ENCODE measurements at places on chromosomes 16 and 17. TPM values are rescaled to one million over a fixed set of nuclear protein-coding genes. Genes with fewer than 3 reads are reported as not detected.

DNA sequence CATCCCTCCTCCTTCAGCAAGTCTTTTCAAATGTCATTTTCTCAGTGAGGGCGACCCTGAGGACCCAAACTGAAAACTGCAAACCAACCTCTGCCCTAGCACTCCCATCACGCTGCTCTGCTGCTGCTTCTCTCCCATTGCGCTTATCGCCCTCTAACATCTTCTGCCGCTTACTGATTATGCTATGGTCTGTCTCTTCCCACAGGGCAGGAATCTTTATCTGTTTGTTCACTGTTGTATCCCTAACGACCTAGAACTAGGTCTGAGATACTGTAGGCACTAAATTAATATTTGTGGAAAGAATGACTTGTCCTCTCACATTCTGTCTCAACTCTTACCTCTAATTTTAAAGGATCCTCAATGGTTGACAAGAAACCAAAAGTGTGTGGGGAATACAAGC is 12.5 kb downstream of the ZSCAN32 start:
- DNase-seq: no peak

GRCh38 chr17:59620064-59620359 is 317 bp downstream of the CLTC start:
- no peak for DNase-seq

GRCh38 chr16:85514295-85514597 is 98.9 kb upstream of the GSE1 start:
- DNase-seq: no peak

- DNase-seq: no peak
Measured at GRCh38 chr16:85374571-85374872, 238.6 kb upstream of the GSE1 start.

- no peak for DNase-seq
Measured at GRCh38 chr17:64544742-64545141, 38.0 kb downstream of the CEP95 start.

GRCh38 chr16:10667239-10667638 is 27.5 kb downstream of the TEKT5 start:
- DNase-seq: no peak

DNA sequence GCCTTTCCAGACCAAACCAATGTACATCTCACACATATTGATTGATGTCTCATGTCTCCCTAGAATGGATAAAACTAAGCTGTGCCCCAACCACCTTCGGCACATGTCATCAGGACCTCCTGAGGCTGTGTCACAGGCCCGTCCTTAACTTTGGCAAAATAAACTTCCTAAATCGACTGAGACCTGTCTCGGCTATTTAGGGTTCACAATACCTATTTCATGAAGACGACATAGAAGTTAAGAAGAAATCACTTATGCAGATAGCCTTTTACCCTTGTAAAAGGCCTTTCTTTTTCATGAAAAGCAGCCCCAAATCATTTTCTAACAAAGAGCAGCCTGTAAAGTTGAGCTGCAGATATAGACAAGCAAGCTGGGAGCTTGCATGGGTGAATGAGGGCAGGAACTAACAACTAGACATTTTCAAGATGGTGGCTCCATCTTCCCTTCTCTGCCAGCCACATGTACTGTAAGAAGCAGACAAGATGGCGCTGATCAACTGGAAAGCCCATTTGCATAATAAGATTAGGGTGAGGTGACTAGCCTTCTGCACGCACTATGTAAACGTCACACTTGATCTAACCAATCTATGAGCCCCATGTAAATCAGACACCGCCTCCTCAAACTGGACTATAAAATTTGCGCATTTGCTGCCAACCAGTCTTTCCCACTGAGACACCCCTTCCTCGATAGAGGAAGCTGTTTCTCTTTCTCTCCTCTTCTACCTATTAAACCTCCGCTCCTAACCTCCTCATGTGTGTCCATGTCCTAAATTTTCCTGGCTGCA is 4.7 kb upstream of the KDM8 start:
- no peak for DNase-seq

DNA sequence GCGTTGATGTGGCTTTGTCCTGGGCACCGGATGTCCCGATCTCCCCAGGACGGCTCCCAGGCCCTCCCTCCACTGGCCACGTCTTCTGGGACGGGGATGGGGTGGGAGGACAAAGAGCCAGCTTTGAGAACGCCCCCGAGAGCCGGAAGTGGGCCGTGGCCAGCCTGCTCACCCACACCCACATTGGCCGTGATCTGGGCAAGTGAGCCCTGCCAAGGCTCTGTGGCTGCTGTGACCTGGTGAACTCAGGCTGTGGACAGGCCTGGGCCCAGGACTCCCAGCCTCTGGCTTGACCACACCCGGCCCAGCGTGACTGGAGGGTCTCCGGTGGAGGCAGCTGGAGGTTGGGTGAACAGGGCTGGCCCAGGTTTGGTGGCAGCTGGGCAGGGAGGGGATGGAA is 3.3 kb downstream of the CDH15 start:
- DNase-seq: peak; percentile 95

GRCh38 chr16:49972961-49973360 is 52.1 kb upstream of the CNEP1R1 start:
- DNase-seq: no peak

DNA sequence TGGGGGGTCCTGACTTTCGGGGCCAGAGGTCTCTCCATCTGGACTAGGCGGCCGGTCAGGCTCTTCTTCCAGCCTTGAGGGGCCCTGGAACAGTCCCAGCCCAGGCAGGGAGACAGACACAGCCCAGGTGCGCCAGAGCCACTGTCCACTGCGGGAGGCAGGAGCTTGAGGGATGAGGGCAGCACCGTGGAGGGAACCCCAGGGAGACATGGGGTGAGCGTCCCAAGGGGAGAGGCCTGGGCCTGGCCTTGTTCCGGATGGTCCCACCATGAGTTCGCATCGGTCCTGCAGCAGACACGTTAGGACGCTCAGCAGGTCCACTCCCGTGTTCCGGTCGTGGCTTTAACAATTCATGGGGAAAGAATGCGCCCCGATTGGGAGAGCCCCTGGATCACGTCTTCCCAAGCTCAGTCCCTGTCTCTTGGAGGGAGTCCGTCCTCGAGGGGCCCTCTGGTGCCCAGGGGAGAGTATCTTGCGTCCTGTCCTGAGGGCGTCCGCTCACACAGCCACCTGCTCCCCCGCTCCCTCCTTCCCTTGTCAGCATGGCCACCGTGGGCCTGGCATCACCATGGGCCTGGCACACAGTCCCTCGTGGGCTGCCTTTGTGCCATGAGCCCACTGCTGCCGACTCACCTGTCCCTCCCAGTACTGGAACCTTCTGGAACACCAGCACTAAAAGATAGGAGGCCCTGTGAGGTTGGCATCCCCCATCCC is 6.7 kb upstream of the NUDT16L1 start:
- peak; percentile 73 for DNase-seq

DNA sequence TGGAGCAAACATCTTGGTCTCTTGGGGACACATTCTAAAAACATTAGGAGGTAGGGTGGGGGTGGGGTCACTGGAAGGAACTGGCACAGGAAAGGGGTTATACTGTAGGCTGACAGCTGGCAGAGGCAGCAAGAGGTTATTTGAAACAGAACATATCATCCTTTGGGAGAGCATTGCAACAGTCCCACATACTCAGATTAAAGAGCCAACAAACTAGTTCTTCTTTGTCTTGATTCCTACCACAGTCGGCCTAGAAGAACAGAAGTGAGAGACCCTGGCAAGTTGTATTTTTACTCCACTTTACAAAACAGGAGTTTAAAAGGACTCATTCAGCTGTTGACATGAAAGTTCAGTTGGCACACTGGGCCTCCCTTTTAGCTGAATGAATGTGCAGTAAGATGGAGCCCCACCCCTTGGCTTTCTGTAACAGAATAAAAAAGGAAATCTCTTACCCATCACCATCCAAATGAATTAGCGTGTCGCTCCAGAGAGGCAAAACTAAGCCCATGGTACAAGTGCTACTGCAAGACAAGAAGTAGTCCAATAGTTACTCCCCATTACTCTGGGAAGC is 54.6 kb upstream of the CORO6 start:
- DNase-seq: peak; percentile 36

GRCh38 chr17:73232587-73233373 is 28.9 kb downstream of the CPSF4L start:
- peak; percentile 85 for DNase-seq

DNA sequence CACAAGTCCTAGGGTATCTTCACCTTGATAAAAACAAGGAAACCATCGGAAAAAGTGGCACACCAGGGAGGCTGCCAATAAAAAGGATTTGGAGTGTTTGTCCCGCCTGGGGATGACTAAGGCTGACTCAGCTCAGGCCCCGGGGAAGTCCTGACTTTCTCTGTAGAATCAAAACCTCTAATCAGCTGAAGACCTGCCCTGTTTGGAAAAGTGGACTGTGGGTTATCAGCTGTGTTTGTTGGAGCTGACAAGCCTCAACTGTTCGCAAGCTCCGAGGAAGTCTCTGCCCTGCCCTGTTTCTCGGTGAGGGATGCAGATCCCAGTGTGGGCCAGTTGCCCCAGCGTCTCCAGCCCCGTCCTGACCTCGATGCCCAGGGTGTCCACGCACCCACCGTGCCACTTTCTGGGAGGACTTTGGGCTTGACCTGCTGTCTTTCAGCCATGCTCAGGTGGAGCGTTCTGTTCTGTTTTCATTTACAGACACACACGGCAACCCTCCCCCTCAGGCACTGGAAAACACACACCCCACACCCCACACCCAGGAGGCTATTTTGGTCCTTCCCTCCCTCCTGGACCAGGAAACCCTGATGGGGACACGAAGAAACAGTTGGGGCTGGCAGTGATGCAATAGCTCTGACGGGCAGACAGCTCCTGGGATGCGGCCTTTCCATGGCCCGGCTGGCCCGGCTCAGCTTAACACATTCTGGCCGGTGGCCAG is 27.6 kb upstream of the PITPNA start:
- peak; percentile 99 for DNase-seq

DNA sequence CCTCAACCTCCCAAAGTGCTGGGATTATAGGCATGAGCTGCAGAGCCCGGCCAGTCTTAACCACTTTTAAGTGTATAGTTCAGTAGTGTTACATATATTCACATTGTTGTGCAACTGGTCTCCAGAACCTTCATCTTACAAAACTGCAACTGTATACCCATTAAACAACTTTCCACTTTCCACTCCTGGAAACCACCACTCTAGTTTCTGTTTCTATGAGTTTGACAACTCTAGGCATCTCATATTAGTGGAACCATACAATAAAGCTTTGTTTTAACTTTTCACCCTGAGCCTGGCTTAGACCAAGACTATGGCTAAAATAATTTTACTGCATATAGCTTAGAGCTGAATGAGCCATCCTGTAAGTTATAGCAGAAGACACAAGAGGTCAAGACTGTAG is 108.0 kb upstream of the GOT2 start:
- no peak for DNase-seq

DNA sequence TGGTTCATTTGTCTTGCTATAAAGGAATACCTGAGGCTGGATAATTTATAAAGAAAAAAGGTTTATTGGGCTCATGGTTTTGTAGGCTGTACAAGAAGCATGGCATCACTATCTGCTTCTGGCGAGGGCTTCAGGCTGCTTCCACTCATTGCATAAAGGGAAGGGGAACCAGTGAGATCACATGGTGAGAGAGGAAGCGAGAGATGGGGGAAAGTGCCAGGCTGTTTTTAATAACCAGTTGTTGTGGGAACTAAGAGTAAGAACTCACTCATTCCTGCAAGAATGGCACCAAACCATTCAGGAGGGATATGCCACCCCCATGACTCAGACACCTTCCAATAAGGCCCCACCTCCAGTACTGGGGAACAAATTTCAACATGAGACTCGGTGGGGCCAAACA is 24.3 kb downstream of the SPECC1 start:
- DNase-seq: no peak

DNA sequence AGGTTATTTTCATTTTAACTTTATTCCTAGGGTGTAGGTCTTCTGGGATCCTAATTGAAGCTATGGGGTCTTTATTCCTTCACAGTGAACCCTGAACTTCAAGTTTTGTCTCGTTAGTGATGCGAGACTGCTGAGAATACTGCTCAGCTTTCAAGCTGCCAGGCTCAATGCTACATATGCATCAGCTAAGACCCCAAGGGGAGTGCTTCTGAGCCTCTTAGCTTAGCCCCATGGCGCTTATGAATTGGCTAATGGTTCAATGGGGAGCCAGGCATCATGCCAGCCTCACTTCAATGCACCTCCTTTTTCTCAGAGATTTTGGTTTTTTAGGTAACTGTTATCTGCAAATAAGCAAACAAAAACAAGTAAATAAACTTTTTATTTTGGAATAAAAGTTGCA is 94.1 kb upstream of the SIAH1 start:
- DNase-seq: no peak

DNA sequence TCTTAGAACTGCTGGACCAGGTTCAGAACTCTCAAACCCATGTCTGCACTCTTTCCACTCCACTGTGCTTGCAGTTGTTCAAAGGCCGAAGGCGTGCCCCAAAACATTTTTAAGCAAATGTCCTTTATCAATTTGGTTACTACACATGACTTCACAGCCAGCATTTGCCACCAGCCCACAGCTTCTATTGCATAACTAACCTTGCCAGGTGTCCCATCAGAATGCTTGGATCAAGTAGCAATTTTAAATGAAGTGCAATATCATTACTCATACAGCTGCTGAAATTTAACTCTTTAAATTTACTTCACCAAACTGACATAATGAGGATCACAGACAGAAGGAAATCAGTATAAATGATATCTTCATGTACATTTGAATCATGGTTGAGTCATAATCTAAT is 29.8 kb upstream of the HS3ST3A1 start:
- no peak for DNase-seq

GRCh38 chr17:62901544-62901943 is 64.5 kb upstream of the TANC2 start:
- DNase-seq: no peak

DNA sequence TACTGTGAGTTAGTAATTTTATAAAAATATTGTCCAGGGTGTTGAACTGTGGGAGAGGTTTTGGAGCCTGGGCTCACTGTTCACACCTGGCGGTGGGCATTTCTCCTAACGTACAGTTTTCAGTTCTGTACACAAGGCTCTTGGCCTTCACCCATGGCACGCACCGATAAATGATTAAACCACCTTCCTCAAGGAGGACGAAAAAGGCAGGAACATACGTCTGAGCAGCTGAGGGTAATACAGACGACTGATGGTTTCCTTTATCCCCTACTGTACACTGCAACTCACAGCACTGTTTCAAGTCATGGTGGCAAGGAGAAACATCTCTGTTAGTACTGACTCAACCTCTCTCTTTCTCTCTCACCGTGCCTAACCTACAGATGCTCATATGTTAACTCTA is 1.4 kb upstream of the ST6GALNAC1 start:
- DNase-seq: no peak

Gene HP
- not detected for total RNA-seq

Gene MT1E
- 105 TPM for total RNA-seq

Gene CD300H
- total RNA-seq: not detected

Gene KRTAP9-2
- not detected for total RNA-seq

Gene RPGRIP1L
- 14.1 TPM for total RNA-seq

Gene SLC13A5
- total RNA-seq: not detected
